ENCODE measurements at places on chromosomes 3 and 15.

GRCh38 chr3:25428789-25429335 lies 799 bp downstream of the RARB start:
- DNase-seq = no peak

DNA sequence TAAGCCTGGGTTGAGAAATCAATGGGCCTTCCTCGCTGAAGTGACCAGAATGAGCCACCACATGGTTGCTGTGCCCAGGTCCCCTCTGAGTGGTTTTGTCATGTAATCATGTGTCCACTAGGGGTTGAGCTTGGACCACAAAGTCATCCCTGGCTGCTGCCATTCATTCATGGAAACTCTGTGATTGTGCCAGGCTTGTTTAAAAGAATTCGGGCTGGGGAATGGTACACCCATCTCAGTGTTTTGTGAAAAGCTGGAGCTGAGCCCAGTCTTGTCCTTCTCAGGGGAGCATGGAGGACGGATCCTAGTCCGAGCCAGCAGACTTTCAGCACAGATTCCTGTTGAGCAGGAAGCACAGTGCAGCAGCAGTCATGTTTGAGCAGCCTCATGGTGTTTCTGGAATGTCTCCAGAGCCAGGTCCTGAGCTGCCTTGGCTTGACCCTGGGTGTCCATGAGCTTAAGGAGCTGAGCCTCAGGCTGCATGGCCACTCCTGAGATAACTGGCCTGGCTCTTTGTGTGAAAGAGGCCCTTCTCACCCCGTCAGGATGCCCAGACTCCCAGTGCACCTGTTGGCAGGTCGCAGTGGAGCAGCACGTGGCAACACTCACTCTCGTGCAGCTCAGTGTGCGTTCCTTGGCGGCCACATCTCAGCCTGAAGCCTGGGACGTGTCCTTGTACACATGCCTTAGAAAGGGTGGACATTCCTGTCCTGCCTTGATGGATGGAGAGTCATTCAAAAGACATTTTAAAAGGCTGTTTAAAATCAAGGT lies 260.3 kb upstream of the TPM1 start:
- DNase-seq = peak; percentile 82

- no peak for DNase-seq
Observed at GRCh38 chr3:45017821-45018220, 8.3 kb upstream of the CLEC3B start.

DNA sequence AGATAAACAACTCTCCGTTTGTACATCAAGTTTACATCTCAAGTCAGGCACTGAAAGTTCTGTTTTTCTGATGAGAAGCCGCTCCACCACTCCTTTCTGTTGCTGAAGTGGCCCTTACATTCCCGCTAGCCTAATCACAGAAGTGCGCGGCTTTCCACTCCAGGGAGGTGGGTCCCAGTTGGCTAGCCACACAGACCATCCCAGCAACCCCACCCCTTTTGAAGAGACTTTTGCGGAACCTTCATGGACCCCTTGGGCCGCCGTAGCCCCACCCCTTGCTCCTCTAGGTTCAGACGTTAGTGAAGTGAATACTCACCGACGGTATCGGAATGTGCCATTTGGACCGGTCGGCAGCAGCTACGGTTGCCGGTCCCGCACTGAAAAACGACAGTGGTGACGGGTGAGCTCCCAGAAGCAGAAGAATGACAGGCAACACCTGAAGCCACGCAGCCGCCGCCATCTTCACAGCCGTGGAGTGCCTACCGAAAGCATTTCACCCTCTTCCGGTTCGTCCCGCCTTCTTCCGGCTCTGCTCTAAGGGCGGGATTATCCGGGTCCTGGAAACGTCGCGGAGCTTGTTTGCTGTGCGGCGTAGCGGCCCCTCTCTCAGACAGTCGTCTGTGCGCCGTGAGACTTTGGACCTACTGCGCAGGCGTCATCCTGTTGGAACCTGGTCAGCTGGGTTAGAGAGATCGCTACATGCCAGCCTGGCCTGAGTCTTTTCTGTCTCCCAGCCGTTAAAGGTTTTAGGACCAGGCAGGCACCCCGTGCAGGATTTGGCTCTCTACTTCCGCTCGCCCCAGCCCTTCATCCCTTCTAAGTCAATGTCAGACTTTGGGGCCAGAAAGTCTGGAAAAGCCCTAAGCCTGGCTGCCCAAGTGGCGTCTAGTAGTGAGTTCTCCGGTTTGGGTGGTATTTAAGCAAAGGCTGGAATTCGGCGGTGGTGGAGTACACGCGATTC lies at the start of the genes GANC and TMEM87A:
Gene GANC (plus strand): TSS at position 263 of the 961 bp plus-strand sequence. CDS start 1,281 bp downstream, outside the sequence.
Gene TMEM87A (minus strand): TSS at position 495 of the 961 bp plus-strand sequence. CDS start 35 bp downstream, at position 460.
- DNase-seq = peak; percentile 99

GRCh38 chr3:1087066-1087560 lies 5.7 kb upstream of the CNTN6 start:
- DNase-seq = no peak

- DNase-seq = no peak
Observed at GRCh38 chr15:52309154-52309548, 13.5 kb upstream of the MYO5C start.

DNA sequence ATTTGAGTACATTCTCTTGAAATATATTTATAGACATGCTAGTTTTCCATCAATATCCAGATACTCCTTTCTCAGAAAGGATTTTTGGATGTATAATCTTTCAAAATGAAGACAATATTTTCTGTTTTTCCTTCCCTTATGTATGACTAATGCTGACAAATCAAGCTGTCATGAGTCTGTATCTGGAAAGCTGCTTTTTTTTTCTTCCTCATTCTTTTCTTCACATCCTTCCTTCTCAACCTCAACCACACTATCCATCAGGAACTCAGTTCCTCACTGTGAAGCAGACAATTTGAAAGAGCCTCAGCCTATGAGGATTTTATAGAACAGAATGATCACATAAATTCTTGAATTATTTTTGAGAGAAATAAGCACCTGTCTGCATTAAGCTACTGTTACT lies 335.9 kb upstream of the EPHA6 start:
- DNase-seq = no peak

GRCh38 chr3:126685493-126685892 lies 18.5 kb upstream of the CHCHD6 start:
- no peak for DNase-seq

DNA sequence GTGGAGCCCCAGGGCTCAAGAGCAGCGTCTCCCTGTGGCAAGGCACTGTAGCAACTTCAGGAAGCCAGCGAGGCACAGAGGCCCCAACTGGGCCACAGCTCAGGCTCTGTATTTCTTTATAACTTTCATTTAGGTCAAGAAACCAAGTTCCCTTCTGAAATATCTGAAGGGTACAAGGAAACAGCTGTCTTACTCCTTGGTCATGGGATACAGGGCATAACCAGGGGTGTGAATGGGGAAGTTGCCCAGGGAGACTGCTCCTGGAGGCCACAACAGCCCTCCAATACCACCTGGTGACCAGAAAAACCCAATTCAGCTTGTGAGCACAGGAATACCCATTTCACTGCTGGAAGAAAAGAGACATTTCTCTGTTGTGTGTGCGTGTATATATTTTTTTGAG lies 13.3 kb upstream of the SPTBN5 start:
- no peak for DNase-seq

DNA sequence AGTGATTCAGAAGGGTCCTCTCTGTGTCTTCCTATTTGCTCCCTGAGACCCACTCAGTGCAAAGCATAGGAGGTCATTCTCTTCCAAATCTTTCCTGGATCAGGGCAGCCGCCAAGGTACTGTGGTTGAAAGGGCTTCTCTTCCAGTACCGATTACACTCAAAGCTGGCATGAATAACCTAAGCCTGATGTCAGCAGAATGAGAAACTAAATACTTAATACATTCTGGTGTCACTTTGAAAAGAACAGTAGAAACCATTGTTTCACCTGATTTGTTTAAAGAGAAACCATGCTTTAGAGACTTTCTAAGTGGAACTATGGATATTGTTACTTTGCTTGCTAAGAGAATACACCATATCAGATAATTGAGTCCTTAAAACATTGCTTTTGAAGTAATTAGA lies 50.2 kb downstream of the PDHB start:
- DNase-seq = peak; percentile 52

DNA sequence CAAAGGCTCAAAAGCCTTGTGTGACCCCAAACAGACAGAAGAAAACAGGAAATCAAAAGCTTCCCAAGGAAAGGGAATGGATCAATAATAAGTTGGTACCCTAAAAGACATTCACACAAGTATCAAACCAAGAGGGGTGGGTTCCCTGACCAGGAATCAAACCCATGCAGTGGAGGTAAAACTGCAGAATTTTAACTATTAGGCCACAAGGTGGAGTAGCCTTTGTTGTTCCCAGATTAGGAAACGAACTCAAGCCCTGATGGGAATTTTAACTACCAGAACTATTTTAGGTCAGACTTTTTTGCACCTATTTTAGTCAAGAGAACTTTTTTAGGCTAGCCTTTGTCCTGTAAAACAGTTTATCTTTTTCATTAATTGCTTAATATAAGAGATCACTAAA lies 31.4 kb downstream of the SETMAR start:
- DNase-seq = no peak

GRCh38 chr3:13025090-13025489 lies 48.1 kb downstream of the IQSEC1 start:
- DNase-seq = peak; percentile 66

- no peak for DNase-seq
Observed at GRCh38 chr15:74262151-74262550, 26.0 kb downstream of the CCDC33 start.

DNA sequence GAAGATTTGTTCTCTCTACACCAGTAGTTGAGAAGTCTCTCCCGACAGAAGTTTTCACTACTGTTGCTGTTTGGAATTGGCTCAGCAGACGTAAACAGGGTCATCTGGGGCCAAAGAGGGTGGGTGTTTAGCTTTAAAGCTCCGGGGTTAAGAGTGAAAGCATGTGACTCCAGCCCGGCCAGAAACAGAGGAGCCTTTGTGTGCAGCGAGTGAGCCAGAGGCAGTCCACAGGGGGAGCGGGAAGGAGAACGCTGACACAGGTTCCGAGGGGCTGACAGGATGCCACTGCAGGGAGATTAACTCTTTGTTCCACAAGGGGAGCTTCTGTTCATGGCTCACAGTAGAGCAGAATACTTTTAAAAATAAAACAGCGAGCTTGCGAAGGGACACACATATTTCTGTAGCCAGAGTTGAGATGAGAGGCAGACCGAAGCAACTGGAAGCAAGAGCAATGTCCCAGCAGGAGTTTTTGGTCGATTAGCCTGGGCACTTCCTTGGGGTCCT lies 26.9 kb downstream of the BMF start:
- DNase-seq = peak; percentile 94

DNA sequence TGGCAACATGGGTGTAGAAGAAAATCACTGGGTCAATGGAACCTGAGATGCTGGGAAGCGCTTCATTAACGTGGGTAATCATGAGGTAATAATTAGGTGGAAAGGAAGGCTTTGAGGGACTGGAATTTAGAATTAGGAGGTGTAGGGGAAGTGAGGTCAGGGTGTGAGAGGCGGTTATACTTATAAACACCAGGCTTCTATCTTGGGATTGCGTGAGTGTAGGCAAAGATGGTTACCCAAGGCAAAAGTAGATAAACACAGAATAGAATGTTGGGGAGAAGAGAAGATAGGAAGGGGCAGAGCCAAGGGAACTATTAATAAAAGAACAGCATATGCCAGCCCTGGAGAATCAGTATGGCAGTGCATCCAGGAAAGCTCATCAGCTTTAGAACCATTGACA lies 3.3 kb upstream of the AQP9 start:
- no peak for DNase-seq

GRCh38 chr3:193736616-193737015 lies 143.6 kb downstream of the OPA1 start:
- DNase-seq = no peak

DNA sequence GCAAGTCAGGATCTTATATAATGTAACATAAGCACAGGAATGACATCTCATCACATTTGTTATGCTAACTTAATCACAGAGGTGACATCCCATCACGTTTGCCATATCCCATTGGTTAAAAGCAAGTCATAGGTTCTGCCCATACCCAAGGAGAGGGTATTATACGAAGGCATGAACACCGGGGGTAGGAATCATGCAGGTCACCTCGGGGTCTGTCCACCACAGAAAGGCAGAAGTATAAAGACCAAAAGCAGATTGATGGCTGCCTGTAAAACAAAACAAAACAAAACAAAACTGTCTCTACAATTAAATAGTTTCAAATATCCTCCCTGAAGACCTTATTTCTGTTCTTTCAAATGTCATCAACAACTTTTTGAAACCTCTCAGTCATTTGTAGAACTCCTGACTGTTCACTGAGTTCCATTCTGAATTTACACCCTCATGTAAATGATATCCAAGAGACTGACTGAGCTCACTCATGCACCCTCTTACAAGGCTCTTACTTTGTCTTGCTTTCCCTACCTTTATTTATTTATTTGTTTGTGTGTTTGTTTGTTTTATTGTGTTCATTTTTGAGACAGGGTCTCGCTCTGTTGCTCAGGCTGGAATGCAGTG lies 22.7 kb upstream of the ZNF639 start:
- DNase-seq = no peak

DNA sequence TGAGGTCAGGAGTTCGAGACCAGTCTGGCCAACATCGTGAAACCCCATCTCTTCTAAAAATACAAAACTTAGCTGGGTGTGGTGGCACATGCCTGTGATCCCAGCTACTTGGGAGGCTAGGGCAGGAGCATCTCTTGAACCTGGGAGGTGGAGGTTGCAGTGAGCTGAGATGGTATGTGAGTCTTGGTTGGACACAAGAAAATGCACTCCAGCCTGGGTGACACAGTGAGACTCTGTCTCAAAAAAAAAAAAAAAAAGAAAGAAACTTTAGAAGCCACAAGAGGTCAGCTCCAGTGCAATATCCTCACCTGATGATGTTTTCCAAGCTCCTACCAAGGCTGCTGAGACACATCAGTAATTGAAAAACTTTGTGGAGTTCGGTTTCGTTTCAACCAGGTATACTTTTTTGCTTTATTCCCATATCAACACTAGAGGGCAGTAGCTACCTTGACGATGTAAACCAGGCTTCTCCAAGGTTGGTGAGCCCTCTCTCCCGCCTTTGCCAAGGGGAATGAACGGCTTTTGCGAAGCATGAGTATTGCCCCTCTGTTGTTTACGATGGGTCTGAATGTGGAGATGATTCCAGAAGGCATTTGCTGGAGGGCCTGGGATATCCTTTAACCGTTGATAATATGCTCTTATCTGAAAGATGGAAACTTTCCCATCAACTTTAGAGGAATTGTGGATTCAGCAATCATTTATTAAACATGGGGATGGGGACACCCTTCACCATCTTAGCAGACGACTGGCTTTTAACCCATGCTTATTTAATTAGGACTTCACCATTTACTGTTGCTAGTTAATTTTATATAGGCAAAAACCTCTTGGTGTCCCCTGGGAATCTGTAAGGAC lies 202.8 kb downstream of the SV2B start:
- DNase-seq = peak; percentile 75

DNA sequence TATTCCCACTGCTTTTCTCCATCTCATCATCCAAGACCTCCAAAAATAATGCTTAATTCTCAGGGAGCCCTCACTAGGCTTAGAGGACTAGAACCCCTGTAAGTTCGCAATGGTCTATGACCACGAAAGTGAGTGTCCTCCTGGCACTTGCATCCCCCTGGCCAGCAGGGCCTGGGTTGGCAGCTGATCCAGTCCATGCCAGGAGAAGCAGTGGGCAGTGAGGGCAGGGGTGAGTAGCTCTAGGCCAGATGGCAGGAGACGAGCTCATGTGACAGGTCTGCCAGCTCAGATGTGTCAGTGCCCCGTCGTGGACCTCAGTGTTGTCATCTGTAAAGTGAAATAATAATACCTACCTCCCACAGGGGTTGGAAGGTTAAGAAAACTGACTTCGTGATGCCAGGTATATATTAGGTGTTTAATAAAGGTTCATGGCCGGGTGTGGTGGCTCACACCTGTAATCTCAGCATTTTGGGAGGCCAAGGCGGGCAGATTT lies 11.1 kb downstream of the GP5 start:
- no peak for DNase-seq

GRCh38 chr3:2096216-2096615 lies 2.5 kb upstream of the CNTN4 start:
- no peak for DNase-seq

- DNase-seq = no peak
Observed at GRCh38 chr3:178352326-178353005, 183.8 kb upstream of the KCNMB2 start.

GRCh38 chr3:2110597-2111117 lies 12.0 kb downstream of the CNTN4 start:
- DNase-seq = no peak
